Upper lobe of right lung (tissue), 1 donor: ENCODE measurements at places on chromosomes 7 and 10. TPM values are rescaled to one million over a fixed set of nuclear protein-coding genes. Genes with fewer than 3 reads are reported as not detected.

ZNF485 gene
- 3.4 TPM for total RNA-seq

OR2AE1 gene
- not detected for total RNA-seq

- no peak overlapping the region for H3K27ac ChIP-seq
- H3K27me3 ChIP-seq = no peaks in the 10 kb centered on the region
- no peaks in the 10 kb centered on the region for H3K4me1 ChIP-seq
- no peak for DNase-seq
- H3K4me3 ChIP-seq = no peak overlapping the region
These were observed 618.8 kb downstream of the LRMDA start for GRCh38 chr10:76050291-76050625.

DNA sequence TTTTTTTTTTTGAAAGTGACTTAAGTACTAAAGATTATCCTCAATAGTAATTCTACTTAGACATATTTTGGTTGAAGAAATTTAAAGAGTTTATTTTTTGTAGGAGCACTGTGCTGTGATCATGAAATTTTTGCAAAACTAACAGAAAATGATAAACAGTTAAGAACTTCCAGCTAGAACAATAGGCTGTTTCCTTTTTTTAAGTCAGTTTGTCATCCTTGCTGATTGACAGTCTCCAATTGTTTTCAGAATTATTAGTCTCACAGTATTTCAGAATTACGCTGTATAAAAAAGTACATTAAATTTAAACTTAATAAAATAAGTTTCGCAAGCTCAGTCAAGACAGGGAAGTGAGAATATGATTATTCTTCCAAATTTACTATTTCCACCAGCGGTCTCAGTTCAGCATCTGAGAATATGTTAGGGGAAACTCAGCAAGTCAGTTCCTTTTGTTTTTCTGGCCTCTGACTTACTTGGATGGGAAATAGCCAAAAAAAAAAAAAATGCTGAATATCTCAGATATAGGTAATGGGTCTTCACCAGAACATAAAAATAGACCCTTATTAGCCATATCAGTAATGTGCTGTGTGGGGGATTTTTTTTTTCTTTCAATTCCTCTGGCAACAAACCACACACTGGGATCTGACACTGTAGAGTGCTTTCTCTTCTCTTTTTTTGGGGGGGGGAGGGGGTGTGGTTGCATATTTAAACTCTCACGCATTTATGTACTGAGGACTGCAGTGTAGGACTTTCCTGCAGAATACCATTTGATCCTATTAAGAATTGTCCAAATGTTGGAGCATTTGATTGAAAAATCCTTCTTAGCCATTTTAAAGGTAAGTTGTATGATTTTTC is at the start of gene CD36:
Gene CD36, plus strand, starts transcription at position 732 of the 855 bp plus-strand sequence. CDS start 8,099 bp downstream, outside the sequence.
- H3K4me1 ChIP-seq = peaks cover 44% of the 10 kb centered on the region
- peak within 1 kb of the TSS; percentile 28 for H3K4me3 ChIP-seq
- no peaks in the 10 kb centered on the region for H3K27me3 ChIP-seq
- no peaks in the 10 kb centered on the region for H3K36me3 ChIP-seq

OPN4 gene
- total RNA-seq = not detected

GRCh38 chr10:4291990-4292389 is 507.0 kb upstream of the KLF6 start:
- no peaks in the 10 kb centered on the region for H3K36me3 ChIP-seq
- DNase-seq = no peak
- no peak overlapping the region for H3K4me3 ChIP-seq
- no peaks in the 10 kb centered on the region for H3K27me3 ChIP-seq
- no peak overlapping the region for H3K27ac ChIP-seq
- no peaks in the 10 kb centered on the region for H3K4me1 ChIP-seq

DNA sequence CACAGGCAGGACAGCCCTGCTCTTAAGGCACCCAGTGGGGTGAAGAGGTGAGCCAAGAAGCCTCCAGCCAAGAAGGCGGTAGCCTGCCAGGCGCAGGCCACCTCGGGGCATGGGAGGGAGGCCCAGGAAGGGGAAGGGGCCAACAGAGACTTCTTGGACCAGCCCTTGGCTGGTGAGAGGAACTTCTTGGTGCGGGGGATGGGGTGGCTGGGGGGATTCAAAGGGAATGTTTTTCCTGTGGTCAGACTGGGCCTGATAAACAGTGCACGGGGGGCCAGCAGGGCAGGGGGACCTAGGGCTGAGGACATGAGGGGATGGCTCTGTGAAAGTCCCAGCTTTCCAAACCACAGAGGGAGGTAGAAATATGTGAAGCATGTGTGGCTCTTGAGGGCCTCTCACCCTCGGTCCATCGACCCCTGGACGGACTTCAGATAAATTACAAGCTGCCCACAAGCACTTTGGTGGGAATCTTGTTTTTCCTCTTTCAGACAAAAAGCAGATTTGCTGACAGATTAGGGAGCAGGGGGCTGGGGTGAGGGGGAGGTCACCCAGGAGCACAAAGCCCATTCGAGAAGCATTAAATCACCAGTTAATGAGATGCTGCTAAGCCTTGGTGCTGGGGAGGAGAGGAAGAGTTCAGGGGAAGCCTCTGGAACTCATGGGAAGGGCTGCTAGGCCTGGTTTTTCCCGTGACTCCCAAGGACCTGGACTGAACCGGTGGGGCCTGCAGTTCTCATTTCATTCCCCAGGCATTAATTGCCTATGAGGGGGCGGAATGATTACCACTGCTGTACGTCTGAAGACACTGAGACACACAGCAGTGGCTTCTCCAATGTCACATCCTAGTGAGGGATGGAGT is 11.3 kb downstream of the CRYGN start:
- peak overlapping the region; percentile 36 for H3K27ac ChIP-seq
- peaks cover 38% of the 10 kb centered on the region for H3K4me1 ChIP-seq
- DNase-seq = no peak
- no peaks in the 10 kb centered on the region for H3K36me3 ChIP-seq

AKR1C1 gene
- 42.0 TPM for total RNA-seq
